ENCODE measurements at places on chromosomes 6 and 20.
A peak's percentile ranks its signal among the peaks of the same experiment; 100 is the strongest.

- peak; percentile 66 for DNase-seq
Measured at GRCh38 chr6:7087491-7087979, 20.2 kb upstream of the RREB1 start.

- peak; percentile 19 for DNase-seq
Measured at GRCh38 chr20:58048096-58048702, 180.3 kb downstream of the ANKRD60 start.

- DNase-seq, result no peak
Measured at GRCh38 chr20:58040447-58041290, 187.8 kb downstream of the ANKRD60 start.

DNA sequence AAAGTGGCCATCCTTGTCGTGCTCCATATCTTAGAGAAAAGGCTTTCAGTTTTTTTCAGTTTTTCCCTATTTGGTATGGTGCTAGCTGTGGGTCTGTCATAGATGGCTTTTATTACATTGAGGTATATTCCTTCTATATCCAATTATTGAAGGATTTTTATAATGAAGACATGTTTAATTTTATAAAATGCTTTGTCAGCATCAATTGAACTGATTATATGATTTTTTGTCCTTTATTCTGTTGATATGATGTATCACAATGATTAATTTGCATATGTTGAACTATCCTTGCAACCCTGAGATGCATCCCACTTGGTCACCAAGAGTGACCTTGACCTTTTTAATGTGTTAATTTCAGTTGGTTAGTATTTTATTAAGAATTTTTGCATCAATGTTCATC lies 55.1 kb upstream of the VGLL2 start:
- no peak for DNase-seq

GRCh38 chr6:55746473-55746872 lies 128.9 kb downstream of the BMP5 start:
- DNase-seq, result no peak

GRCh38 chr20:58141496-58141895 lies 87.0 kb downstream of the ANKRD60 start:
- no peak for DNase-seq

DNA sequence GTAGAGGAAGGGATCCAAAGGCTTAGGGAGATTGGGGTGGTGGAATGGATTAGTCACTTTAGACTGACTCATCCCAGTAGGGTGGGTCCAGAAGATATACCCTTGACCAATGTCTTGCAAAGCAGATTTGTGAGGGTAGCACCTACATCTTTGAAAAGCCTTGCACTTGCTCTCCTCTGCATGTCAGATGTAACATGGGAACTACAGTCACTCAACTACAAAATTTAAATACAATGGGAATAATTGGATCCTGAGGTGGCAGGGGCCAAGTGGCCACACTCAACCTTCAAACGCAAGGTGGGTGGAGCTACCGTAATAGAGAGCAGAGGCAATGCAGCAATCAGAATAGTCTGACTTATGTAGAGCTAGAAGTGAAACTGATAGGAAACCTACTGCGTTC lies 71.2 kb downstream of the ME1 start:
- no peak for DNase-seq

- DNase-seq, result peak; percentile 99
Measured at GRCh38 chr6:31702819-31703716, at the start of gene ABHD16A. ABHD16A (minus strand) TSS chr6:31703324; CDS start chr6:31703281, 43 bp downstream.

DNA sequence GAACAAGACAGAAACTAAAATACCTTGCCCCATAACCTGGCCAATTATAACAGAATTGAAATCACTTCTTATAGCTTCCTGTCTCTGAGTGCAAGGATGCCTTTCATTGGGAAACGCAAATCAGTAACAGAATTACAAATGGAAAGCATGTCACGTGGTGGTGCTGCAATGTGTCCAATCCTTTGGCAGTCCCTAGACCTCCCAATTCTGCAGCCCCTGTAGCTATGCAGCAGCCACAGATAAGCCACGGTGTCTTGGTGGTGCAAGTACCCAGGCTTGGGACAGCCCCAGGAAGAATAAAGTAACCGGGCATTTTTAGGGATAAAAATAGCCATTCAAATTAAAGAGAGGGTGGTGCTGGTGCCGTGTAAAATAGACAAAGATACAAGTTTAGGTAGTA lies 134.6 kb upstream of the CCN2 start:
- no peak for DNase-seq

- DNase-seq, result no peak
Measured at GRCh38 chr6:148166339-148166968, 176.2 kb upstream of the SASH1 start.

- no peak for DNase-seq
Measured at GRCh38 chr6:45741437-45742171, 274.1 kb downstream of the CLIC5 start.

DNA sequence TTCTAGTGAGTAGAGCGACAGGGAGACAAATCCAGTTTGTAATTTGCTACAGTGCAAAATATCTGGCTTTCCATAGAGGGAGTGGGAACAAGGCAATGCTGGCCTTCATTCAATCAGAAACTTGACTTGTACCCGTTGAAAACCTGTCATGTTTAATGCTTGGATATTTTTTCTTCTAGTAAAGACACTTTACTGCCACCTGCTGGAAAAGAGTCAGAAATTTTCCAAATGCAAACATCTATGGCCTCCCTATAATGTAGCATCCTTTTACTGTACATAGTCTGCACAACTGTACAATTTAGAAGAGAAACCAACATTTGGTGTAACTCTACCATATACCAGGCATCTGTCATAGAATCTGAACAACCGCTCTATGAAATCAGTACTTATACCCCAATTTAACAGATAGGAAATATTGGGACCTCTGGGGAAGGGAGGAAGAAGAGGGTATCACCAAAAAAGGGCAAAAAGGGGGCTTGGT lies 16.7 kb upstream of the TBC1D20 start:
- DNase-seq, result peak; percentile 41

DNA sequence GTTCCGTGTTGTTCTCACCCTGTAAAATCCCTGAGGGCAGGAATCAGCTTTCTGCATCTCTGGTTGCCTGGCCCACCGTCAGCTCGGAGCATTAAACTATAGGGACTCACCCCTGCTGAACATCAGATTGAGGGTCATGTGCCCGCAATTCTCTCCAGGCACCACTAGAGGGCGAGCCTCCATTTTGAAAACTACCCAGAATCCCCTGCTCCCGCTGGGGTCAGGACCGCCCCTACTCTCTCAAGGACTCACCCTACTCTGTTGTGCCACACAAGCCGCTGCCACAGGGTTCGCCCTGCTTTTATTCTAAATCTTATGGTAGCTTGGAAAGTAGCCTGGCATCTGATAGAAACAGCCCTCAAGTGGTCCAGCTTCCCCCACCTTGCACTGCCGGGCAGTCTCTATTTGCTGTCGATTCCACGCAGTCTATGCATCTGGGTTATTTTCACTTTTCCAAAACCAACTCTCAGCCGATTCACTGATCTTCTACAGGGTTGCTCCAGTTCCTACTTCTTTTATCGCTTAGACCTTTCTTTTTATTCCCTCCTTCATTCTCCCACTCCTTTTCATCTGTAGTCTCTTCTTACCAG lies 244.1 kb upstream of the QKI start:
- peak; percentile 33 for DNase-seq
